ENCODE measurements at places on chromosomes 16 and 17.

DNA sequence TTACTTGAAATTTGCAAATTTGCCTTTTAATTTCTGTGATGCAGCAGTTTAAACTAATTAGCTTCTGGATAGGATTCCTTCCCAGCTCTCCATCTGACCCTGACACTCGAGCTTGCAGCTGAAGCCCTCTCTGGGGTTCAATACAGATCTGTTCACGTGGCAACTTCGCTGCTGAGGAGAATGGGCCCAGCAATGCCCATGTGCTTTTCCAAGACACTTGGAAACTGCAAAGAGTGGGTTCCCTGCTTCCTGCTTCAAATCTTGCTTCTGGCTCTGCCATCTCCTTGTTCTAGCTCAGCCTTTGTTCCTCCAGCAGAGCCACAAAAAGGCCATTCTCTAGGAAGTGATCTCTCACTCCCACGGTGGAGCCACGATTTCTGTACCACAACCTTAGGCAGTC is 50.0 kb upstream of the IRX6 start:
- H3K4me3 ChIP-seq, result no peak overlapping the region
- no peak overlapping the region for H3K27ac ChIP-seq
- no peaks in the 10 kb centered on the region for H3K27me3 ChIP-seq
- no peaks in the 10 kb centered on the region for H3K4me1 ChIP-seq
- H3K36me3 ChIP-seq, result no peaks in the 10 kb centered on the region

DNA sequence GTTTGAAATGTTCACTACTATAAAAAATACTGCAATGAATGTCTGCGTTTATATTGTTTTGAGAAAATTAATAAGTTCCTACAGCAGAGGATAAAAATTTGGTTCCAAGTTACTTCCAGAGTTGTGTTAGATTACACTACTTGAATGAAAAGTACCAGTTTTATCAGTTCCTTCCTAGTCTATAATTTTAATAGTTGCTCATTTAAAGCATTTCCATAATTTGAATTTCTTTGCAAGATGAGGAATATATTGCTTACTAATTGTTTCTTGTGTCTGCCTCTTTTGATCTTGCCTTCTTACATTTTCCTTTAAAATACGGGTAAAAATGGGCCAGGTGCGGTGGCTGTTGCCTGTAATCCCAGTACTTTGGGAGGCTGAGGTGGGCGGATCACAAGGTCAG is 4.0 kb downstream of the EMC6 start:
- no peak overlapping the region for H3K4me3 ChIP-seq
- no peak overlapping the region for H3K27ac ChIP-seq
- DNase-seq, result no peak
- H3K4me1 ChIP-seq, result peaks cover 39% of the 10 kb centered on the region
- no peaks in the 10 kb centered on the region for H3K27me3 ChIP-seq
- H3K36me3 ChIP-seq, result peaks cover 6% of the 10 kb centered on the region

- peak overlapping the region; percentile 98 for H3K27ac ChIP-seq
- H3K4me1 ChIP-seq, result peaks cover 38% of the 10 kb centered on the region
- no peak for DNase-seq
- H3K4me3 ChIP-seq, result peak overlapping the region; percentile 78
- no peaks in the 10 kb centered on the region for H3K27me3 ChIP-seq
These were observed 637 bp upstream of the CLN3 start for GRCh38 chr16:28492511-28492910.

GRCh38 chr17:74738051-74738996 is 1.3 kb downstream of the RAB37 start:
- H3K27ac ChIP-seq, result peak overlapping the region; percentile 96
- H3K36me3 ChIP-seq, result peaks cover 5% of the 10 kb centered on the region
- peaks cover 17% of the 10 kb centered on the region for H3K27me3 ChIP-seq
- DNase-seq, result peak; percentile 50

DNA sequence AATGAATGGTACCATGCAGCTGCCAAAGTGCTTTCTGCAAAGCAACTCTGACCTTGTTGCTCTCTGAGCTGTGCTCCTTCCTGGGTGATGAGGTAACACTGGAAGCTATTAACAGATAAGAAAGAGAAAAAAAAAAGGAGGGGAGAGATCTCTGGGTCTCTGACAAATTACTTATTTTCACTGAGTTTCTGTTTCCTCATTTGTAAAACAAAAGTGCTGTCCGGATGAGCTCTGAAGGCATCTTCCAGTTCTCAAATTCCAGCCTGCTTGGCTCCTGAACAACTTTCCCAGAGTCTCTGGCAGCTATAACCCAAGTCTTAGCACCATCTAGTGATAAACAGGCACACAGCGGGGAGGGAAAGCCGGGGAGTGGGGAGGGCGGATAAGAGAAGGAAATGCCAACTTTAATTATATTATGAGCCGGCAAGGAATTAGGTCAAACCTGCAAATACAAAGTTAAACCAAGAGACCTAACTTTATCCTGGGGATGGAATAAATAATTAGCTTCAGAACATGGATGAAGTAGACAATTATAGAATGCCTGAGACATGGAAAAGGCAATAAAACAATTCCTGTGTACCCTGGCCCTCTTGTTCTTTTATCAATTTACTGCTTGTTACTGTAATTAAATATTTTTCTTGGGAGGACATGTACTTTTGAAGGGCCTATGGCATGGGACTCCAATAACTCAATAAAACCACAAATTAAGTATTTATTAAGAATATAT is 61.3 kb upstream of the KIFC3 start:
- no peak overlapping the region for H3K4me3 ChIP-seq
- no peaks in the 10 kb centered on the region for H3K36me3 ChIP-seq
- no peak overlapping the region for H3K27ac ChIP-seq
- no peak for DNase-seq

- no peak overlapping the region for H3K4me3 ChIP-seq
- no peaks in the 10 kb centered on the region for H3K27me3 ChIP-seq
- peaks cover 85% of the 10 kb centered on the region for H3K36me3 ChIP-seq
- H3K27ac ChIP-seq, result no peak overlapping the region
- peaks cover 5% of the 10 kb centered on the region for H3K4me1 ChIP-seq
These were observed 121.5 kb downstream of the CCDC182 start for GRCh38 chr17:57623620-57624019.

DNA sequence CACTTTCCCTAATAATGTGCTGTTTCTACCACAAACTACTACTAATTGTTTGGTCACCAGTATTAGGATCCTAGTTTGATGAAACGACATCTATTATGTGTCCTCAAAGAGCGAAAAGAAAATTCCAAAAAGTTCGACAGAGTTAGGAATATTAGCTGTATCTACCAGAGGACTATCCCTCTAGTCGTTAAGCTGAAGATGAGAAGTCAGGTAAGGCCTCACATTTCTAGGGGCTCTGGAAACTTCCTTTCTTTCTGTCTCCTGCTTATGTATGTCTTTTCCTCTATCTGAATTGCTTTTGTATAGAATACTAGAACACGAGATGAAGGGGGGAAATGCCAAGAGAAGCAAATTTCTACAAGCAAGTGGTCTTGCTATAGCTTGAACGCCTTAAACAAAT is 1.6 kb downstream of the GLG1 start:
- no peaks in the 10 kb centered on the region for H3K27me3 ChIP-seq
- peaks cover 27% of the 10 kb centered on the region for H3K4me1 ChIP-seq
- peak overlapping the region; percentile 83 for H3K4me3 ChIP-seq
- DNase-seq, result no peak
- H3K27ac ChIP-seq, result no peak overlapping the region

DNA sequence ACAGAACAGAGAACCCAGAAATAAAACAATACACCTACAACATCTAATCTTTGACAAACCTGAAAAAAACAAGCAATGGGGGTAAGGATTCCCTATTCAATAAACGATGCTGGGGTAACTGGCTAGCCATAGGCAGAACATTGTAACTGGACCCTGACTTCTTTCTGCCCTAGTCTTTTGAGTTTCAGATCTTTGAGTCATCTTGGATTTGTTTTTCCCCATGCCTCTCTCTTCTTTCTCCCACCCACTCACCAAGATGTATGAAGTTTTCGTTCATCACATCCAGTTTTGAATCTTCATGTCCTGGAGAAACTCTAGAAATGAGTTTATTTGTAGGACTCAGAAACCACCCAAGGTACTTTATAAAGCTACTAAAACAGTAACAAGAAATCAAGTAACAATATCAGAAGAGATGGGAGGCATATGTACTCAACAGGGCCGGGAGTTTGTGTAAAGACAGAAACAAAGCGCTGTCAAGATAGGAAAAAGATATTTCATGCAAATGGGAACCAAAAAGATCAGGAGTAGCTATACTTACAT is 39.0 kb downstream of the HSD17B2 start:
- H3K27ac ChIP-seq, result no peak overlapping the region
- no peaks in the 10 kb centered on the region for H3K4me1 ChIP-seq
- DNase-seq, result no peak

- DNase-seq, result no peak
- no peaks in the 10 kb centered on the region for H3K36me3 ChIP-seq
- peaks cover 8% of the 10 kb centered on the region for H3K4me1 ChIP-seq
These were observed 15.2 kb downstream of the CHMP6 start for GRCh38 chr17:81006891-81007290.

DNA sequence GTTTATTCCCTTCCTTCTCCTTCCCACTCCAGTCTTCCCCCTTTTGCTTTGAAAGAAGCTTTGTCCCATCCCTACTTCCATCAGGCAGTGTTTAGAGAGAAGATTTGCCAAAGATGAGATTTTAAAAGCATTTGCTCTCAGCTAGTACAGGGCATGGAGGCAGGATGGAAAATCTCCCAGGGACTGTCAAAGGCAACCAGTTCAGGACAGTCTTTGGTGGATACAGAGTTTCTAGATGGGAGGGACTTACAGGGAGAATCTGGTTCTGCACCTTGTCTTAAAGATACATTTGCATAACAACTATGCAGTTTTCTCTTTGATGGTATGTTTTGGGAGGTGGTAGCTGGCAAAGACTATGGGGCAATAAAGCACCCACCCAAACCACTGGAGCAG is 26.2 kb downstream of the CHD9 start:
- H3K27me3 ChIP-seq, result no peaks in the 10 kb centered on the region
- H3K36me3 ChIP-seq, result no peaks in the 10 kb centered on the region
- peak overlapping the region; percentile 44 for H3K27ac ChIP-seq
- no peak overlapping the region for H3K4me3 ChIP-seq
- H3K4me1 ChIP-seq, result no peaks in the 10 kb centered on the region

DNA sequence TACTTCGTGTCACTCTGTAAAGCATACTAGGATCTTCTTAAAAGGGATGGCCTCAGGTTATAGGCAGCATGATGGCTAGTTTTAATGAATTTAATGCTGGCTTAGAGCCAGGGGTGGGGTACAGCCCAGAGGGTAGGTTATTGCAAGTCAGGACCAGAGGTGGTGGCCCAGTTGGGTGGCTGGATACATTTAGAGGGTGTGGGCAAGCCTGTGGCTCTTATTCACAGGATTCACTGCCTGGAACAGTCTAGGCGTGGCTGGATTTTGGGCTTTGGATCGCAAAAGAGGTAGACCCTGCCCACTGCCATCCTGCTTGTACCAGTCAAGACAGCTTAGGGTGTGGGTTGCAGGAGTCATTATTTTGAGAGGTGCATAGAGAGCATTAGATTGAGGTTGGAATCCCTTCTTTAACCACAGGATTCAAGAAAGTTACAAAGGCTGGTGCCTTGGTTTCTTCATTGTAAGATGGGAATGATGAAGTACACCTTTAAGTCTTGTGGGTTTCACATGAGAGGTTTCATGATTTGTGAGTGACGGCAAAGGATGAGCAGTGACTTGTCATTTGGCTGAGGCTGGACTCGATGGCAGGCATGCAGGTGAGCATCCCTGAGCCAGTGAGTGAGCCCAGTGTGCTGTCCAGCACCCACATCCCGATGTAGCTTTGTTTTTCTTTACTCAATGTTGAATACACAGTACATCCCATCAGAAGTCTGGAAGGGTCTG is 85.2 kb downstream of the KSR1 start:
- H3K4me3 ChIP-seq, result no peak overlapping the region
- no peaks in the 10 kb centered on the region for H3K36me3 ChIP-seq
- no peaks in the 10 kb centered on the region for H3K27me3 ChIP-seq
- H3K27ac ChIP-seq, result peak overlapping the region; percentile 25

- no peaks in the 10 kb centered on the region for H3K36me3 ChIP-seq
- H3K4me3 ChIP-seq, result no peak overlapping the region
- no peak for DNase-seq
- no peak overlapping the region for H3K27ac ChIP-seq
- H3K27me3 ChIP-seq, result no peaks in the 10 kb centered on the region
- H3K4me1 ChIP-seq, result no peaks in the 10 kb centered on the region
These were observed 174.3 kb downstream of the MAP2K6 start for GRCh38 chr17:69588827-69589239.

- H3K27ac ChIP-seq, result no peak overlapping the region
- no peak overlapping the region for H3K4me3 ChIP-seq
- DNase-seq, result no peak
- no peaks in the 10 kb centered on the region for H3K36me3 ChIP-seq
These were observed 2.8 kb upstream of the PITPNM3 start for GRCh38 chr17:6558932-6559752.

GRCh38 chr17:10768750-10769251 is 35.1 kb downstream of the TMEM238L start:
- no peaks in the 10 kb centered on the region for H3K36me3 ChIP-seq
- H3K27ac ChIP-seq, result no peak overlapping the region
- H3K4me3 ChIP-seq, result no peak overlapping the region
- H3K4me1 ChIP-seq, result no peaks in the 10 kb centered on the region
- H3K27me3 ChIP-seq, result no peaks in the 10 kb centered on the region

DNA sequence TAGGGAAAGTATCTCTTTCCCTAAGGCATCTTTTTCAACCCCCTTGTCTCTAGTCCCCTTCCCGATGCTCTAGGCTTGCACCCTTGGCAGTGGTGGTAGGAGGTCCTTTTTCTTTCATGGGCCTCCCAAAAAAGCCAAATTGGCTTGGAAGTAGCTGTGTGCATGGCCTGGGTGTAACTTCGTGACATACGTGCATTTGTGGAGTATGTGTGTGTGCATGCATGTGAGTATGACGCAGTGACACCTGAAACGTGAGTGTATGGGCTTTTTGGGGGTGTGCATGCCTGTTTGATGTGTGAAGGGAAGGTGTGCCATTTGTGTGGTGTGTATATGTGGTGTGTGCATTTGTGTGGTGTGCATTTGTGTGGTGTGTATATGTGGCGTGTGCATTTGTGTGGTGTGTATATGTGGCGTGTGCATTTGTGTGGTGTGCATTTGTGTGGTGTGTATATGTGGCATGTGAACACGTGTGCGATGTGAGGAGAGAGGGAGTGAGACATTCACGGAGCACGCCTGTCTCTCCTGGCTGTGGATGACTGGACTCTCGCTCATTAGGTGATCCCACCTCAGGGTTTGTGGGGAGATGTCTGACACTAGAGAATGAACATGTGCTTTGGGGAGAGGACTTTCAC is 15.7 kb downstream of the IGFBP4 start:
- no peak overlapping the region for H3K27ac ChIP-seq
- no peaks in the 10 kb centered on the region for H3K4me1 ChIP-seq
- no peaks in the 10 kb centered on the region for H3K36me3 ChIP-seq

DNA sequence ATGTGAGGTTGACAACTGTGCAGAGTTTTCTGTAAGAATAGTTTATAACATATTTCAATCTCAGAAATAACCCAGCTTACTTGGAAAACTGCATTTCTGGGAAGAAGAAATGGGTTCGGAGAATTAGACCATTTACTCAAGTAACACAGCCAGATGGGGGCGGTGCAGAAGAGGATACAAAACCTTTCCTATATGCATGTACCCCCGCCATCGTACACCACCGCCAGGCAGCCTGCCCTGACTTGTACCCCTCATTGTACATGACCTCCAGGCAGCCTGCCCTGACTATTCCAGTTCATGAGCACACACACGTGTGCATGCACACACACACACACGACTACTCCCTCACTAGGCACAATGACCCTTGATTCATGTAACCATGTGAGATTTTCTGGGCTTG is 154.0 kb downstream of the C16orf78 start:
- no peak overlapping the region for H3K27ac ChIP-seq
- no peak for DNase-seq
- H3K4me1 ChIP-seq, result peaks cover 39% of the 10 kb centered on the region
- H3K36me3 ChIP-seq, result no peaks in the 10 kb centered on the region

GRCh38 chr17:20774472-20775135 is 195.1 kb downstream of the CDRT15L2 start:
- H3K27ac ChIP-seq, result no peak overlapping the region
- no peaks in the 10 kb centered on the region for H3K27me3 ChIP-seq
- no peak for DNase-seq
- no peak overlapping the region for H3K4me3 ChIP-seq
- no peaks in the 10 kb centered on the region for H3K36me3 ChIP-seq
- H3K4me1 ChIP-seq, result no peaks in the 10 kb centered on the region

Measured in thymus (tissue), 14 donors.